ENCODE measurements at places on chromosomes 1 and 21.

- DNase-seq: no peak
These were observed 25.0 kb downstream of the KANK4 start for GRCh38 chr1:62294261-62294660.

DNA sequence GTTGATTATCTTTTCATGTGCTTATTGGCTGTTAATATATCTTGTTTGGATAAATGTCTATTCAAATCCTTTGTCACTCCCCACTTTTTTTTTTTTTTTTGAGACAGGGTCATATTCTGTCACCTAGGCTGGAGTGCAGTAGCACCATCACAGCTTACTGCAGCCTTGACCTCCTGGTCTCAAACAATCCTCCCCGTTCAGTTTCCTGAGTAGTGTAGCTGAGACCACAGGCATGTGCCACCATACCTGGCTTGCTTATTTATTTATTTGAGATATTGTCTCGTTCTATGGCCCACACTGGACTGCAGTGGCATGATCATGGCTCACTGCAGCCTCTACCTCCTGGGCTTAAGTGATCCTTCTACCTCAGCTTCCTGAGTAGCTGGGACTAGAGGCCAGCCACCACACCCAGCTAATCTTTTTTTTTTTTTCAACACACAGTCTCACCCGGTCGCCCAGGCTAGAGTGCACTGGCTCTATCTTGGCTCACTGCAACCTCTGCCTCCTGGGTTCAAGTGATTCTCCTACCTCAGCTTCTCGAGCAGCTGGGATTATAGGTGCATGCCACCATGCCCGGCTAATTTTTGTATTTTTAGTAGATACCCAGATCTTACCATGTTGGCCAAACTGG lies 13.9 kb upstream of the MYCL start:
- DNase-seq: no peak

- no peak for DNase-seq
These were observed 95.7 kb downstream of the PAX7 start for GRCh38 chr1:18726368-18726767.

GRCh38 chr1:150487763-150488115 lies 520 bp downstream of the TARS2 start:
- no peak for DNase-seq

GRCh38 chr1:228181645-228182034 lies 16.0 kb downstream of the IBA57 start:
- DNase-seq: no peak

GRCh38 chr1:156060937-156061636 lies at the start of gene RAB25:
RAB25 (plus strand) TSS chr1:156061160; CDS start chr1:156061401, 241 bp downstream.
- DNase-seq: no peak
